Activated T-helper 1 cell treated with anti-CD3 and anti-CD28 coated beads, Interleukin-2, amount 50 U/mL, for 16 hours (primary cell): ENCODE measurements at places on chromosomes 6 and 20.

- no peak for DNase-seq
Measured at GRCh38 chr6:136611746-136612145, 61.5 kb upstream of the MAP7 start.

- DNase-seq = peak; percentile 35
Measured at GRCh38 chr6:157184202-157185015, 138.9 kb downstream of the TMEM242 start.

DNA sequence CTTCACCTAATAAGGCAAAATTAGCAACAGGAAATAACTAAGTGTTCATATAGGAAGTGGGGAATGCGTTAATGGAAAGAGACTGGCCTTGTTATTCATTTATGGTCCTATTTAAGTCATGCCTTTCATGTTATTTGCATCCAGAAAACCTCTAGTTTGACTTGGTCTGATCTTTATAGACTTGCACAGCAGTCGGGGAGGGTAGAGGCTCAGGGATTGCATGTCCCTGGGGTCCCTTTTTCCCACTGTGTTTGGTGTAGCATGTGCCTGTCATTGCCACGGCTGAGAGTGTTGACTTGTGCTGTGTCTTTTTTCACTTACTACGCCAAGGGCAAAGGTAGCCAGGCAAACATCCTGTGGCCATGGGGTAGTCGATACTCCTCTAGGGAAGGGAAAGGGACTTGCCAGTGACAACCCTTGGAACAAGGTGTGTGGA lies 105.4 kb upstream of the RIN2 start:
- DNase-seq = no peak

GRCh38 chr20:63737695-63737944 lies 1.2 kb downstream of the LIME1 start:
- no peak for DNase-seq

DNA sequence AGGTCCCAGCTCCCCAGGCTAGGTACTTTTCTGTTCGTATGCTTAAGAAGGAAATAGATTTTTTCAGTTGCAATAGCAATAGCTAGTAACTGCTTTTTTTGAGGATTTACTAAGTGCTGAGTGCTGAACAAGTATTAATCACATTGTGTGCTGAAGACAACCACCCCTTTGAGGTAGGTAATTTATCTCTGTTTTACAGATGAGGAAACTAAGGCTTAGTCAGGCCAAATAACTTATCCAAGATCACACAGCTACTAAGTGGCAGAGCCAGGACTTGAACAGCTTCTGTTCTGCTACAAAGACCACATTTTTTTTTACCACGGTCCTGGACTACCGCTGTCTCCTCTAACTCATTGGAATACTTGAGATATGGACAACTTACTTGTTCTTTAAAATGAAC lies 39.8 kb downstream of the LRRN4 start:
- DNase-seq = no peak

DNA sequence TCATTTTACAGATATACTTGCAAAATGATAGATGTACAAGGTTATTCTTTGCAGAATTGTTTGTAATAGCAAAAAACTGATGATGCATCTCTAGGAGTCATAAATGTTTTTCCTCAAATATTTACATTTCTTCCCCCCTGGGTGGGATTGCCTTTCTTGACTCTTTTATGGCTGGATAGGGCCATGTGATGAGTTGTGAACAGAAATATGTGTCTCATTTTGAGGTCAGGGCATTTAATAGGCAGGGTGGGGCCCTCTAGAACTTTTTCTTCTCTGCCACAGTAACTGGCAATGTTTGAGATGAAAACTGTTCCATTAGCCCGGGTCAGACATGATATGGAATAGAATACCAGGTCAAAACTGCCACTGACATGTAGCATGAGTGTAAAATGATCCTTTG lies 159.5 kb upstream of the SYNCRIP start:
- no peak for DNase-seq

GRCh38 chr6:42550277-42550676 lies 13.6 kb upstream of the UBR2 start:
- no peak for DNase-seq

DNA sequence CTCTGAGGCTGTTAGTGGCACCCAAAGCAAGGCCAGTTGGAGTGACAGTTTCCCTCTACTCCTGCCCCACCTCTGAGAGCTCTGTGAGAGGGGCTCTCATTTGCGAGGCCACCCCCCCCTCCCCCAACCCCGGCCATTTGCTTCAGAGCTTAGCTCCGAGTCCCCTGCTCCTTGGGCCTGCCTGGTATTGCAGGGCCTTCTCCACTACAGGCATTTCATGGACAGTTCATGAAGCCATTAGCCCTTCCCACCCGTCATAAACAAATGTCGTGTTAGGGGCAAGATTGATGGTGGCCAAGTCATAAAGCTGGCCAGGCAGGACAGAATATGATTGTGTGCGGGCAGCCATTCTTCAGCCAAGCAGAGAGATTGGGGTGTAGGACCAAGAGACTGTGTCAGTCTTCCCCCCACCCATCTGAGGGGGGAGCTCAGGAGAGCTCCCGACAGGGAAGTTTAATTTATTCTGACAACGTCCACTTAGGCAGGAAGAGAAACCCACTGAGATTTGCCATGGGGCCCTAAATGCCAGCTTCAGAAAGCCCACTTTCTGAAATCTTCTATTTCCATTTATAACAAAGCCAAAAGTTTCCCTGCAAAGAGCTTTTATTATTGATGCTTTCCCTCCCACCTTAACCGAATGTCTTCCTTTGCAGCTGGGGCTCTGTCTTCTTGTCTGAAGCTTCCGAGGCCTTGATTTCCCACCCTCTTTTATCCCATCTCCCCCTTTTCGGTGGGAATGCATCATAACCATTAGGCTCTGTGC lies 7.2 kb downstream of the FOXC1 start:
- DNase-seq = no peak
